Activated naive CD4-positive, alpha-beta T cell treated with Interleukin-2 at 50 U/mL for 16 hours (primary cell): ENCODE measurements at places on chromosomes 3 and 15.

DNA sequence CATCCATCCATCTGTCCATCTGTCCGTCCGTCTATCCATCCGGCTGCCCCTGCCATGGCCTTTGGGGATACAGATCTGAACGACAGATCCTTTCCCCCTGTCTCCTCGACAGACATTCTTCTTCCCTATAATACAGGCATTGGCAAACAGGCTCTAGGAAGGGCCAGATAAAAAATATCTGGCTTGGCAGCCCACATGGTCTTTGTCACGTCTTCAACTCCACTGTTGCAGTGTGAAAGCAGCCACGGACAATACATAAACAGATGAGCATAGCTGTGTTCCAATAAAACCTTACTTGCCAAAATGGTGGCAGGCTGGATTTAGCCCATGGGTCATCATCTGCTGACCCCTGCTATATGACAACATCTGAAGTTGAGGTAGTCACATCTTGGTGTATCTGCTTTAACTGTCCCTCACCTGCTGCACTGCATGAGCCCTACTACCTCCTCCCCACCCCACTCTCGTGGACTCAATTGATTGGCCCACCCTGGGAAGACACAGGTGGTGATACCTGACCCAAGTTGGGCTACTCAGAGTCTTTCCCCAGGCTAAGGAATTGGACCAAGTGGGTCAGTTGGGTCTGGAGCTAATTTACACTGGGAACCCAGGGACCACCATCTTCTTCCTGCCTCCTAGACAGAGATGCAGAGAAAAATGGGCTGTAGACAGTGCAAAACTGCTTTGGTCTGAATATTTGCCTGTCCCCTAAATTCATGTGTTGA is 128.4 kb upstream of the SMAD3 start:
- no peak for DNase-seq

DNA sequence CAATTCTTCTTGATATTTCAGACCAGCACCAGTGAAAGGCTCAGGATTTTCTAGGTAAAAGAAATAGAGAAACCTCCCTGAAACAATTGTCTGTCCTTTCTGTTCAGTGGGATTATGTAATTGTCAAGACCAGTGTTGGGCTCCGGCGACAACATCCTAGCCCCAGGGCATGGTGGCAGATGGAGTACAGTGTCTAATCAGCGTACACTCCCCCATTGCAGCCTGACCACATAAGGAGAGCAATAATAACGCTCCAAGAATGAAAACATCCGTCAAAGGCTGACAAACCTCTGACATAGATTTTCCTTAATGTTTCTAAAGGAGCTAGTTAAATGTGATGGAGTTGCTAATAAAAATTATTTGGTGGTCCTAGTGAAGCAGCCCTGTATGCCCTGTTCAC is 144.6 kb downstream of the EBLN2 start:
- no peak for DNase-seq

- DNase-seq = no peak
These were observed 36.1 kb downstream of the SCN5A start for GRCh38 chr3:38613426-38613825.

DNA sequence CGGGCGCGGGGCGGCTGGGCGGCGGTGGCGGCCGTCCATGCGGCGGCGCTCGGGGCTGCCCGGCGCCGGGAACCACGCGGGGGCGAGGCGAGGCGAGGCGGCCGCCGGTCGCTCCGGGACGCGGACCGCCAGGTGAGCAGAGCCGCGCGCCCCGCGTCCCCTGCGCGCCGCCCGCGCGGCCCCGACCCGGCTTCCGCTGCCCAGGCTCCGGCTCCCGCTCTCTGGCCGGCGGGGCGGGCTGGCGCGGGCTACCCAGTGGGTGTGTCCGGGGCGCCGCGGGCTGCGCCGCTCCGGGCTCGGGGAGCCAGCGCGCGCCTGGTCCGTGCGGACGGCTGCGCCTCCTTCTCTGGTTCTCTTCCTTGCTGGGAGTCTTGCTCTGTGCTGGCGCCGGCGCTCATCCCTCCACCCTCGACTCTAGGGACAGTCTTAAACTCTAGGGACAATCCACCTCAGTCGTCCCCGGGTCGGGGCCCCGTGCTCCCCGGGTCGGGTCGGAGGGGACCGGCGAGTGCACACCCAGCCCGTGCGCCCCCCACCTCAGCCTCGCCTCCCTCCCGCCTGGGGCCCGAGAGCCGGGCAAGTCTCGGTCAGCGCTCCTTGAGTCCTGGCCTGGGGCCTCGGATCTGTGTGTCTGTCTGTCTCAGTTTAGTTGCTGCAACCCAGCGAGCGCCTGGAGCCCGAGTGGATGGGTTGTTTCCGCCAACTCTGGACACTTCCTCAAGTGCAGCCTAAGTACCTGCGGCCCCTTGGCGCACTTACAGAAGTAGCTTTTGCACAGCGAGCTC is 488 bp downstream of the THSD4 start:
- no peak for DNase-seq

GRCh38 chr3:112640930-112641801 is at the start of gene CCDC80:
Gene CCDC80 (minus strand): TSS chr3:112641143. CDS start chr3:112639905, 1,238 bp downstream.
- no peak for DNase-seq

DNA sequence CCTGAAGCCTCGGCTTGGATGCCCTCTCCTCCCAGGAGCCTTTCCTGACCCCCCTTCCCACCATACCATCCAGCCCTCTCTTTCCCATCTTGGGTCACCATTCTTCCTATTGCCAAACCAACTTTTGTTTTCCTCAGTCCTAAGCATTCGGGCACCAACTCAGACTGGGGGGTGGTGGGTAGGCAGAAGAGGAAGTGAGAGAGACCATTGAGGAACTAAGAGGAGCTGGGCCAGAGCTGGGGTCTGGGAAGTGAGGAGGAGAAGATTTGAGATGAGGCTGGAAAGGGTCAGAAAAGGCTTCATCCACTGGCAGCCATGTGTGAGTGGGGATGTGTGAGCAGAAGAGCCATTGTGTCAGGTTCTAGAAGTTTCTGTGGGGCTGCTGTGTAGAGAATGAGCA is 37.7 kb downstream of the TKT start:
- no peak for DNase-seq

- no peak for DNase-seq
These were observed 41.9 kb upstream of the PRR20G start for GRCh38 chr3:127329631-127330285.

GRCh38 chr15:73750438-73750837 is 2.7 kb downstream of the INSYN1 start:
- DNase-seq = no peak
